ENCODE measurements at places on chromosomes 1 and 21.

- no peak for DNase-seq
Observed at GRCh38 chr1:79507770-79508169, 501.2 kb upstream of the ADGRL4 start.

DNA sequence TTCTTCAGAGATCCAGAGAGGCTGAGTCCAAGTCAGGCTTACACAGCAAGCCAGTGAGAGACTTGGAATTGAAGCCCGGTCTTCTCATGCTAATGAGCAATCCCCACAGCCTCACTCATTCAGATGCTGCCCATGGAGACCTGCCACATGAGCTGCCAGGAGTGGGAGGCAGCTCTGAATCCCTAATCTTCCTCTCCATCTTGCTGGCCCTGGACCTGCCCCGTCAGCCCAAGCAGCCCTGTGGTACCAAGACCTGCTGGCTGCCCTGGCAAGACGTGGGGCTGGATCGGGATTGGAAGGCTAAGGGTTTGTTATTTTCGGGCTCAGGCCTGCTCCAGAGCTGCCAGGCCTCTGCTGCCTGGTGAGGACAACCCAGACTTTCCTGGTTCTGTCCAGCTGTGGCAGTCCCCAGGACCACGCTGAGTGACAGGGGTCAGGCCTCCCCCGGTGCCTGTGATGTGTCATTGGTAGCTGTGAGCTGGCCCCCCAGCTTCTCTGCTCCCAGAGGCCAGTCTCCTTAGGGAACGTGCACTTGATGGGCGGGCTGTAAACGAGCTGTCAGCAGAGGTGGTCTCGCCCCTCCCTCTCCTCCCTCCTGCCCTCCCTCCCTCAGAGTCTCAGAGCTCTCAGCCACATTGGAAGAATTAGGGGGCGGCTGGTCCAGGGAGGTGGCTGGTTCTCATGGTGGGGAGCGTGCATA lies 135.0 kb downstream of the FOXD2 start:
- no peak for DNase-seq

GRCh38 chr21:29056005-29056404 lies 17.4 kb downstream of the CCT8 start:
- DNase-seq, result no peak

GRCh38 chr1:36365381-36365780 lies 20.3 kb downstream of the STK40 start:
- DNase-seq, result no peak

- no peak for DNase-seq
Observed at GRCh38 chr1:8395433-8395866, 77.5 kb downstream of the SLC45A1 start.

- no peak for DNase-seq
Observed at GRCh38 chr1:76862447-76862846, 4.8 kb upstream of the ST6GALNAC5 start.

- DNase-seq, result no peak
Observed at GRCh38 chr1:235960809-235961208, 94.1 kb upstream of the LYST start.

DNA sequence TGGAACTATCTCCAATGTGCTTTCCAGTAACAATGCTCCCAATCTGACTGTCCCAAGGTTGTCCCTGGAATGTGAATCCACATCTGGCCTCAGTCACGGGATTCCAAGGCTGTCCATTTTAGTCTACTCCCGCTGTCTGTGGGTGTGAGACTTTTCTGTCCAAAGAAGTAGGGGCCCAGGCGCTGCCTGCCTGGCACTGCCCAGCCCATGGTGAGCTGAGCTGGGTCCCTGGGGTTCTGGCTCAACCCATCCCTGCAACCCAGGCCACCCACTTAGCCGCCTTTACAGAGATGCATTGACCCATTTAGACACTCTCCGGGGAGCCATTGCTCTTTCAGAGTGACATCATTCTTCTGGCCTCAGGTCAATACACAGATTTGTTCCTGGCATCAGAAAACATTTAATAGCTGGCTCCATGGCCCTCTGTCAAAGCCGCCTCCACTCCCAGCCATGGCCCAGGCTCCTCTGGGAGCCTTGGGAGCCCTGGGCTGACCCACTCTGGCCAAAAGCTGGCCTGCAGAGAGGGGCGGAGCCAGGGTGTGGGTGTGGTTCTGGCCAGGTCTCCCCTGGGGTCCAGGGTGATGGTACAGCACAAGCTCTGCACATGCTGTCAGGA lies 47.2 kb upstream of the PAX7 start:
- DNase-seq, result no peak
